ENCODE measurements at places on chromosomes 12 and 14. TPM values are rescaled to one million over a fixed set of nuclear protein-coding genes. Genes with fewer than 3 reads are reported as not detected.

The MMP14 gene
- 2.3 TPM for total RNA-seq

The SOS2 gene
- 10.5 TPM for total RNA-seq

The CACNA1C gene
- total RNA-seq: not detected

The P2RX4 gene
- 14.2 TPM for total RNA-seq

The KRT77 gene
- not detected for total RNA-seq

The MORN3 gene
- 0.22 TPM for total RNA-seq

The ACVR1B gene
- 10.3 TPM for total RNA-seq

The SOAT2 gene
- total RNA-seq: not detected

The KRT75 gene
- total RNA-seq: not detected

The GOLGA5 gene
- total RNA-seq: 12.0 TPM

The PTGER2 gene
- not detected for total RNA-seq

The KIF26A gene
- total RNA-seq: 0.04 TPM

The MAPK1IP1L gene
- total RNA-seq: 76.5 TPM

The KICS2 gene
- 5.8 TPM for total RNA-seq

The KLRC1 gene
- total RNA-seq: not detected

The GPX2 gene
- total RNA-seq: 0.56 TPM

The AQP2 gene
- not detected for total RNA-seq

The DIP2B gene
- 23.7 TPM for total RNA-seq

The PTPN6 gene
- total RNA-seq: 4.1 TPM

The KANSL2 gene
- total RNA-seq: 43.6 TPM

The DDX54 gene
- total RNA-seq: 132 TPM

The P3H3 gene
- total RNA-seq: 15.0 TPM

The CCDC175 gene
- total RNA-seq: not detected

The PIK3C2G gene
- not detected for total RNA-seq

The LRP1-AS gene
- not detected for total RNA-seq

The AICDA gene
- total RNA-seq: 0.11 TPM

The ANO2 gene
- total RNA-seq: not detected

The BTBD7 gene
- 12.3 TPM for total RNA-seq

The GALNT16 gene
- not detected for total RNA-seq

The PTCSC3 gene
- not detected for total RNA-seq

The ABCD4 gene
- total RNA-seq: 17.2 TPM

The STON2 gene
- 89.4 TPM for total RNA-seq

The CMKLR1 gene
- total RNA-seq: 0.29 TPM

The CMA1 gene
- total RNA-seq: not detected

The ACOT6 gene
- total RNA-seq: not detected

The PRH2 gene
- total RNA-seq: not detected

The RERGL gene
- not detected for total RNA-seq

The FAM90A1 gene
- total RNA-seq: 0.16 TPM

The KCNK13 gene
- not detected for total RNA-seq

The ANKS1B gene
- total RNA-seq: not detected

The P2RX2 gene
- total RNA-seq: not detected

The EPYC gene
- total RNA-seq: not detected

The KRT81 gene
- total RNA-seq: 0.25 TPM

The FRMD6 gene
- total RNA-seq: 0.53 TPM

The NEUROD4 gene
- total RNA-seq: not detected

The SYT1 gene
- not detected for total RNA-seq

The ARPC3 gene
- total RNA-seq: 213 TPM

The INTS13 gene
- total RNA-seq: 48.3 TPM

The TMEM229B gene
- total RNA-seq: not detected

The NOVA1 gene
- not detected for total RNA-seq

The SLC7A8 gene
- total RNA-seq: 19.6 TPM

The LRRC43 gene
- total RNA-seq: not detected

The SLC22A17 gene
- total RNA-seq: 0.18 TPM

The OR5AU1 gene
- not detected for total RNA-seq

The DTX1 gene
- total RNA-seq: not detected

The P2RX7 gene
- total RNA-seq: 0.40 TPM

The SMCO2 gene
- total RNA-seq: not detected

The PTPRR gene
- 8.8 TPM for total RNA-seq

The PIP4K2C gene
- total RNA-seq: 29.3 TPM
